Dermis microvascular lymphatic vessel endothelial cell (primary cell): ENCODE measurements at places on chromosomes 5 and 9. TPM values are rescaled to one million over a fixed set of nuclear protein-coding genes. Genes with fewer than 3 reads are reported as not detected.

Gene POLR3G
- 2.9 and 5.9 TPM in 2 replicates for total RNA-seq

Gene SLC36A2
- total RNA-seq: not detected in 2 replicates

Gene QSOX2
- total RNA-seq: 5.1 and 6.4 TPM in 2 replicates

Gene ECSCR
- total RNA-seq: 406 and 421 TPM in 2 replicates

Gene SARDH
- under 0.01 and 0.13 TPM in 2 replicates for total RNA-seq

Gene CDH10
- under 0.01 TPM in 1 of 2 replicates, not detected in the other for total RNA-seq

Gene RNF183
- not detected in 2 replicates for total RNA-seq

Gene IL13
- not detected in 2 replicates for total RNA-seq

Gene TMEM215
- total RNA-seq: not detected in 2 replicates
